Tongue (tissue), 3 donors: ENCODE measurements at places on chromosomes 7 and 10. TPM values are rescaled to one million over a fixed set of nuclear protein-coding genes. Genes with fewer than 3 reads are reported as not detected.

CNPY4 gene
- total RNA-seq, result 24.4 TPM

GALNT11 gene
- total RNA-seq, result 68.3 TPM

SLC26A5 gene
- total RNA-seq, result 0.21 TPM

LBX1 gene
- total RNA-seq, result 5.6 TPM

NPY4R gene
- not detected for total RNA-seq

UNC5B gene
- 7.1 TPM for total RNA-seq
